ENCODE measurements at places on chromosomes 4 and X. TPM values are rescaled to one million over a fixed set of nuclear protein-coding genes. Genes with fewer than 3 reads are reported as not detected.

DNA sequence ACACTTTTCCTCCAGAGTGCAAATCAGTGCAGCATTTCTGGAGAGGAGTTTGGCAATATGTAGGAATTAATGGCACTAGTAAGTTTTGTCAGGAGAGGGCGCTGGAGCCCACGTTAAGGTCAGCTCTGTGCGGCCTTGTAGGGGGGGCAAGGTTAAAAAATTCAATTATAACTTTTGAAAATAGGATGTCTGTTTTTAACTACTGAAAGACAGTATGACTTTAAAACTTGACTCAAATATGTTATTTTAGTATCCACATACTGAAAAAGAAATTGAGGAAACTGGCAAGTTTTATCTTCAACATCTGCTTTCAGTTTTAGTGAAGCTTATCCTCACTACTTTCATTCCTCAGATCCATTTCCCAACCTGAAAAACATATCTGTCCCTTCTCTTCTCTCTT, 30.9 kb upstream of the HSD17B13 start:
- peak; percentile 62 for DNase-seq

DNA sequence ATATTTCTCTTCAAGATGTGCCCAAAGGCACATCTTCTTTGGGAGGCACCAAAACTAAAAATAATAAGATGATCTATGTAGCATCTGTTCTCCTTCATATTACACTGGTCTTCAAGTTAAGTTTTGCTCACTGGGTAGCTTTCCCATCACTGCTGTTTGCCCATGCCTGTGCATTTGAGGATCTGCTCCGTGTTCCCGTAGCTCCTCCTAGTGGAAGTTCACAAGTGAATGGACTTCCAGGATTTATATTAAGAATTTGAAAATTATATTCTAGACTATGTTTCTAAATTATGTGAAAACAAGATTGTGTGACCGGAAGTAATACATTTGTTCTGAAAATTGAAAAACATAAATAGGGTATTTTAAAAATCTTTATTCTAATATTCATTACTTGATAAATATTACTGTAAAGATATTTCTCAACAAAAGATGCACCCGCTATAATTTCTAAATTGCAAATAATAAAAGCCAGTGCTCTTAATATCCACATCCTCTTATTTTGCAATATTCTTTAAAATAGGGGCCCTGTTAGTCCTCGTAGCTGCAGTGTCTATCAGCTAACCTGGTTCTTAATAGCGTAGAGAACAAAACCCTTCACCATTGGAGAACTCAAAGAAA, 147.7 kb downstream of the RBM46 start:
- peak; percentile 8 for DNase-seq

DNA sequence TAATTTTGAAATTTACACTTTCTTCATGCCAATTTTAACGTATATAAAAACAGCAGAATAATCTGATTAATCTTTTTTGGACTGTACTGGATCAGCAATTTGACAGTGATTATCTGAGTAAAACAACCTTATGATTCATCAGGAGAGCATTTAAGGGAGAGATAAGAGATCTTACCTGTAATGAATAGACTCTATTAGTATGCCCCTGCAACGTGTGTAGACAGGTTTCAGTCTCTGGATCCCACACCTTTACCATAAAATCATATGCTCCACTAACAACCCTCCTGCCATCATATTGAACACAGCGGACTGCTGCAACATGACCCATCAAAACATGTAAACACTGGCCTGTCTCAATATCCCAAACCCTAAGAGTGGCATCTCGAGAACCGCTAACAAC, 210.1 kb downstream of the FBXW7 start:
- DNase-seq = no peak

- no peak for DNase-seq
Observed at GRCh38 chr4:108636246-108636645, 14.2 kb upstream of the OSTC start.

- DNase-seq = no peak
Observed at GRCh38 chr4:145511913-145512522, 30.4 kb downstream of the SMAD1 start.

- no peak for DNase-seq
Observed at GRCh38 chrX:103791228-103791627, 14.6 kb downstream of the PLP1 start.

The GAB3 gene
- 6.9 TPM for total RNA-seq

The CLOCK gene
- 15.8 TPM for total RNA-seq

The WDR17 gene
- 1.1 TPM for total RNA-seq

The PPP4R3C gene
- not detected for total RNA-seq

Measured in HT1080 (cell line).